ENCODE measurements at places on chromosomes 16 and 17.

- peak; percentile 71 for DNase-seq
These were observed 8.6 kb upstream of the ABCC3 start for GRCh38 chr17:50626037-50626574.

DNA sequence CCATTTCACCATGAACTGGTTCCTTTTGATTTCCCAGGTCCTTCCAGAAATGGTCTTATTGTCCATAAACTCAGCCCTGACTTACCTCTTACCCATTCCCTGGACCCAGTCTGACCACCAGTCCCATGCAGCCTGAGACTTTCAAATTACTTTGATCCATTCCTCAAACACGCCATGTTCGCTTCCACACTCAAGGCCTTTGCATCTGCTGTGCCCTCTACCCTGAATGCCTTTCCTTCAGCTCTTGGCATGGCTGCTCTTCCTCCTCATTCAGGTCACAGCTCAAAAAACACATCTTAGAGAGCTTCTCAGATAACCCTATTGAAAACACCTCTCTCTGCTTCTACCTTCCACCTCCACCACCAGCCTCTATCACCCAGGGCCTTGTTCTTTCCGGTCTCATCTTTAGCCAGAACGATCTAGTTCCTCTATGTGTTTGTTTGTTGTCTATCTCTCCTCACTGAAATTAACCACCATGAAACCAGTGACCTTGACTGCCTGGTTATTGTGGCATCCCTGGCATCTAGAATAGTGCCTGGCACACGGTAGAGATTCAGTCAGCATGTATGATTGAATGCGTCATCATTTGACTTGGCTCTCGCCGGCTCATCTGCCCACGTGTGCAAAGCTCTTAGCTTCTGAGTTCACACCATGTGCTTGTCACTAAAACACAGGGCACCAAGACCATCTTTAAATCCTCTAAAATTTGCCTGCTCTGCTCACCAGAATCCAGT, 12.8 kb downstream of the CRYM start:
- no peak for DNase-seq

- no peak for DNase-seq
These were observed 75.3 kb downstream of the MRTFB start for GRCh38 chr16:14146445-14146844.

DNA sequence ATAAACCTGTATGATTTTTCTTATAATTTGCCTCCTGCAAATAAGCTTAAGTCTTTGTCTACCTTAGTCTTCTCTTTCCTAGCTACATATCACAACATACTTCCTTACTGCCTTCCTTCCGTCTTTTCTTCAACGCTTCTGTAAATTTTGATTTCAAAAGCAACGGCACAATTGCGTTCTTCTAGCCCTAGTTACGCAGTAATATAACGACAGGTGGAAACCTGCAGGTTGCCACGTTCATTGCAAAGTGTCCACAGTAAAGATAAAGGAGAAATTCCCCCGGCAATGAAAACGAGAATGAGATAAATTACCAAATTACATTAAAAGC, 546 bp upstream of the PSMD7 start:
- no peak for DNase-seq

DNA sequence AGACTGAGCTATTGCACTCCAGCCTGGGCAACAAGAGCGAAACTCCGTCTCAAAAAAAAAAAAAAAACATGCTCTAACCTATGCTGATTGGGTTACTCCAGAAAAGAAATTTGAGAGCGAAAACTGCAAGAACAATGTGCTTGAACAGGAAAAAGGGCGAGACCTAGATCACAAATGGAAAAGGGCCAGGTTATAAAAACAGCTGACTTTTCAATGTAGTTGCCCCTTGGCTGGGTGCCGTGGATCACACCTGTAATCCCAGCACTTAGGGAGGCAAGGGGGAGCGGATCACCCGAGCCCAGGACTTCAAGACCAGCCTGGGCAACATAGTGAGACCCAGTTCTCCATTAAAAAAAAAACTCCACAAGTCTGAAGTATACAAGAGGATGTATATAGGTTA, 48.8 kb downstream of the MRM3 start:
- no peak for DNase-seq

DNA sequence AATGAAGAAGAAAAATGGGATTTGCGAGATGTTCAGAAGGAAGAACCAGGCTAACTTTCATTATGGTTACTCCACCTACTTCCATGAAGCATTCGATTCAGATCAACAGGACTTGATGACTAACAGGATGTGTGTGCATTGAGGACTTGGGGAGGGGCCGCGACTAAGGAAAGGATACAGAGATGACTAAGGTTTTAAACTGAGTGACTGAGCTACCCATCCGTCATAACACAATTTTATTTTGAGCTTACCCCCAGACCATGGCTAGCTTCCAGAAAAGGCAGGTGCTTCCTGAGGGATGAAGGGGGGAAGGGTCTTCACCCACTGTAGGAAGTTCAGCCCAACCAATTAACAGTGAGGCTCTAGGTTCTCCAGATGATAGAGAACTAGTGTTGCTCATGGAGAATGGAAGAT, 2.5 kb upstream of the CDYL2 start:
- no peak for DNase-seq
